ENCODE measurements at places on chromosomes 16 and 17. TPM values are rescaled to one million over a fixed set of nuclear protein-coding genes. Genes with fewer than 3 reads are reported as not detected.

UTS2R gene
- not detected for total RNA-seq

SSTR5 gene
- total RNA-seq, result 1.1 TPM

PRRT2 gene
- 6.6 TPM for total RNA-seq

CIITA gene
- total RNA-seq, result 16.0 TPM

TUBD1 gene
- 13.3 TPM for total RNA-seq

ACE gene
- total RNA-seq, result 42.8 TPM

PARD6A gene
- total RNA-seq, result 3.4 TPM

MT3 gene
- 1.6 TPM for total RNA-seq

KRTAP9-4 gene
- not detected for total RNA-seq

NEK8 gene
- total RNA-seq, result 13.2 TPM

GID4 gene
- total RNA-seq, result 11.0 TPM

TEX14 gene
- 14.3 TPM for total RNA-seq

CCT6B gene
- 11.9 TPM for total RNA-seq

NPIPB2 gene
- total RNA-seq, result 11.2 TPM

MYH4 gene
- total RNA-seq, result not detected

PRR35 gene
- not detected for total RNA-seq

RCVRN gene
- 0.23 TPM for total RNA-seq

TBX6 gene
- 1.5 TPM for total RNA-seq

AXIN2 gene
- total RNA-seq, result 54.6 TPM

SMARCD2 gene
- total RNA-seq, result 182 TPM

MPP2 gene
- total RNA-seq, result 14.9 TPM

WFDC1 gene
- total RNA-seq, result 60.9 TPM

BEAN1 gene
- 0.14 TPM for total RNA-seq

FAM20A gene
- 0.14 TPM for total RNA-seq

ALOXE3 gene
- total RNA-seq, result 2.4 TPM

CDH13 gene
- total RNA-seq, result 23.0 TPM

CDYL2 gene
- 42.8 TPM for total RNA-seq

ZFP3 gene
- 8.5 TPM for total RNA-seq

TBC1D3E gene
- not detected for total RNA-seq

KRT25 gene
- 0.62 TPM for total RNA-seq

OR1A1 gene
- not detected for total RNA-seq

MEFV gene
- 5.9 TPM for total RNA-seq

CASKIN2 gene
- total RNA-seq, result 35.8 TPM

FOXC2 gene
- total RNA-seq, result 0.41 TPM

PRAC1 gene
- total RNA-seq, result 56.7 TPM
